ENCODE measurements at places on chromosomes 11 and 22.
A peak's percentile ranks its signal among the peaks of the same experiment; 100 is the strongest.

DNA sequence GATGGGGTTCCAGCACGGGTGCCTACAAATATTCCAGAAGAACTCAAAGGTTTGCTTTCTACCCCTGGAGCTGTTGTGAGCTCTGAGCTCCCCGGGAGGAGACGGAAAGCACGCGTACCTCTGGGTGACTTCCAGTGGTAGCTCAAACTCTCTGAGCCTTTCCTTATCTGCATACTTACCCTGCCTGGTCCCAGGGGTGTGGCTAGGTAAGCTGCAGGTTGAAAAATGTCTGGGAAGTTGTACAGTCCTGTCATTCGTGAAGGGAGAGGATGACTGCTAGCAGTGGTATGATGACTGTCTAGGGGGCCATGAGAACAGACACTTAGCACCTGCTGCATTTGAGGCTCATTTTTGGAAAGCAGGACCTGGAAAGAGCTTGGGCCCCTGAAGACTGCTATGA, 111.5 kb downstream of the DSCAML1 start:
- DNase-seq = no peak

- peak; percentile 92 for DNase-seq
Observed at GRCh38 chr11:65540290-65541092, 15.6 kb downstream of the SCYL1 start.

GRCh38 chr11:5808500-5809121, at the start of gene OR52N2:
TSS of gene OR52N2 (plus strand) at chr11:5808924. CDS start at chr11:5820336, 11,412 bp downstream.
- DNase-seq = peak; percentile 78

DNA sequence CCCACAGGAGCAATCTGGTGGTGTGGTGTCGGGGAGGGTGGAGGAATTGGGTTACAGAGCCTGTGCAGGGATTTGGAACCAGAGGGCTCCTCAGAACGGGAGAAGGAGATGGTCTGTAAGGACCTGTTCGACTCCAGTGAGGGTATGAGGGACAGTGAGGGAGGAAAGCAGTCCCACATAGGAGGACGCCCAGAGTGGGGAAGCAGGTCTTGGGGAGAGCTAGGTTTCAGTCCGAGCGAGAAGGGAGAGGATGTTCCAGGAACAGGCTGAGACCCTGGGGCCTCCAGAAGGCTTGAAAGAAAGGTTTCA, 32.0 kb upstream of the GNAZ start:
- DNase-seq = no peak

GRCh38 chr11:132898676-132899075, 633.6 kb downstream of the OPCML start:
- DNase-seq = no peak

- DNase-seq = no peak
Observed at GRCh38 chr11:3016861-3017260, 24.7 kb upstream of the NAP1L4 start.

GRCh38 chr11:121350314-121351082, 57.9 kb downstream of the SC5D start:
- DNase-seq = no peak

GRCh38 chr22:39142088-39142680, 10.3 kb downstream of the CBX7 start:
- peak; percentile 26 for DNase-seq

GRCh38 chr11:86172894-86173293, 71.7 kb upstream of the EED start:
- peak; percentile 58 for DNase-seq

- DNase-seq = no peak
Observed at GRCh38 chr11:56103210-56103737, at the start of gene OR8H2. TSS of gene OR8H2 (plus strand) at chr11:56103687. CDS start at chr11:56105043, 1,356 bp downstream.

DNA sequence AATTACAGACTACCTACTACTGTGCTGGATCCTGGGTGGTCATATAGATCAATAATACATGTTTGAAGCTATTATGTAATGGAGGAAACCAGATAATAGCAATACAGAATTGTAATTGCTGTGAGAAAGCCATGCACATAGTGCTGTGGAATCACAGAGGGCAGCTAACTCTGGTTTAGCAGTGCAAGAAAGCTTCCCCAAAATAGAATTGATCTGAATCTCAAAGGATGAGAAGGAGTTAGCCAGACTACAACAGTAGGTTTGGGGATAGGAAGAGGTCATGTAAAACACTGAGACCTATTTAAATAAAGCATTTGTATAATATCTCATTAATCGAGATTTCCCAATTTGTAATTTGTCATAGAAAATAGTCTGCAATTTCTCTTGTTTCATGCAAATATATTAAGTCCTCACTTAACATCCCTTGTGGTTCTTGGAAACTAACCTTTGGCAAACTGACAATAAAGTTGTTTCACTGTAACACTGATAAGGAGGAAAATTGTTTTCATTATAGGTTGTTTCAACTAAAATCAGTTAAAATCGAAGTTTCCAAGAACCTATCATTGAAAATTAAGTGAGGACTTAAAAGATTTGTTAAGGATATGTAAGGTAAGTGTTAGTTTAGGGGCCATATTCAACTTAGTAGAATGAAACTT, 7.6 kb downstream of the C11orf58 start:
- no peak for DNase-seq

DNA sequence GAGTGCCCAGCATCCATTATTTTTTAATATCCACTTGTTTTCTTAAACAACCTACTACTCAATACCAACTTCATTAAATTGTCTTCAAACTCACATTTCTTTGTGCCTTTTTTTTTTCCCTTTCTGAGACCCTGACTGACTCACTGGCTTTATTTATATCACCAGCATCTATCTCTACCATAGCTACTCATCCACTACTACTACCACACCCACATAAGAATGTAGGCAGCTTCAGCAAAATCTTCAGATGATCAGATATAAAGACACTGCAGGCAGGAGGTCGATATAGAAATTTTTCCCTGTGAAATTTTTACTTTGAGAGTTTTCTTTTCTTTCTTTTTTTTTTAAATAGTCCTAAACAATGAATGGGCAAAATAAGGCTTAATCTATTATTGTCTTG, 2.2 kb downstream of the OR56B1 start:
- DNase-seq = no peak

DNA sequence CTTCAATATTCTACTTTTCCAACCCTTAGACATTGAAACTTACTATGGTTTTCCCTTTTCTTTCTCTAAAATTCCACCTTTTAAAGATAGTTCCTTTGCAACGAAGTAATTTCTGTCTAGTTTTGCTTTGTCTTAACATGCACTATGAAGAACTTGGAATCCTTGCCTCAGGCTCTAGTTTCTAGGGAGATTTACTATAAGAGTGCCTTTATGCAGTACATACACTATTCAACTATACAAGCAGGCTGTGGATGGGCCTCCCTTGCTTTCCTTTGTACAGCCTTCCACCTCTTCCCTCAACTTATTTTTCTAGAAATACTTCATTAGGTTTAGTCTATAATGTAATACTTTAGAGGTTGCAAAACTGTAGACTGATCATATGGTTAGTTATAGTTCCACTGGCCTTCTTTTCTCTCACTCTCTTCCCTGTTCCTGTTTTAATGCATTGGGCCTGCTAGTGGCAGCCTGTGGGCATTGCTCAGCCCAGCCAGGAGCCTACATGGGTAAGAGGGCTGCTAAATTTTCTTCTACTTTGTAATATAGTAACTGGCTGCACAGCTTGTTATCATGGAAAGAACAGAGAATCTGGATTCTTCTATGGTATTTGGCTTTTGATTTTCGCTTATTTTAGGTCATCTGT, 100.2 kb downstream of the C11orf87 start:
- DNase-seq = no peak

DNA sequence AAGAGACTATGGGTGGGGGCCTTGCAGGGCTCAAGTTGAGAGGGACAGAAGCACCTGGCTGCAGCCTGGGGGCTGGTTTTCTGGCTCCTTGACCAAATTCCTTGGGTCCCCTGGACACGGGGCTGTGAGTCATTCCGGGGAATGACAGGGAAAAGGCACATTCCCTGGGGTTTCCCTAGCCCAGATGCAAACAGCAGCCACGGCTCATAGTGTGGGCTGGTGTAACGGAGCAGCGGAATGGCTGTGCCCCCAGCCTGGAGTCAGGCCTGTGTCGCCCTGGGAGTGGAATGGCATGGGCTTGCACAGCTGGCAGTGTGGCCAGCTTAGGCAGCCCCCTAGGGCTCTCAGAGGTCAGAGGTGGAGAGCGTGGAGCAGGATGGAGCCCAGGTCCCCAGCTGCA, 77.6 kb upstream of the KCNQ1OT1 start:
- DNase-seq = no peak

DNA sequence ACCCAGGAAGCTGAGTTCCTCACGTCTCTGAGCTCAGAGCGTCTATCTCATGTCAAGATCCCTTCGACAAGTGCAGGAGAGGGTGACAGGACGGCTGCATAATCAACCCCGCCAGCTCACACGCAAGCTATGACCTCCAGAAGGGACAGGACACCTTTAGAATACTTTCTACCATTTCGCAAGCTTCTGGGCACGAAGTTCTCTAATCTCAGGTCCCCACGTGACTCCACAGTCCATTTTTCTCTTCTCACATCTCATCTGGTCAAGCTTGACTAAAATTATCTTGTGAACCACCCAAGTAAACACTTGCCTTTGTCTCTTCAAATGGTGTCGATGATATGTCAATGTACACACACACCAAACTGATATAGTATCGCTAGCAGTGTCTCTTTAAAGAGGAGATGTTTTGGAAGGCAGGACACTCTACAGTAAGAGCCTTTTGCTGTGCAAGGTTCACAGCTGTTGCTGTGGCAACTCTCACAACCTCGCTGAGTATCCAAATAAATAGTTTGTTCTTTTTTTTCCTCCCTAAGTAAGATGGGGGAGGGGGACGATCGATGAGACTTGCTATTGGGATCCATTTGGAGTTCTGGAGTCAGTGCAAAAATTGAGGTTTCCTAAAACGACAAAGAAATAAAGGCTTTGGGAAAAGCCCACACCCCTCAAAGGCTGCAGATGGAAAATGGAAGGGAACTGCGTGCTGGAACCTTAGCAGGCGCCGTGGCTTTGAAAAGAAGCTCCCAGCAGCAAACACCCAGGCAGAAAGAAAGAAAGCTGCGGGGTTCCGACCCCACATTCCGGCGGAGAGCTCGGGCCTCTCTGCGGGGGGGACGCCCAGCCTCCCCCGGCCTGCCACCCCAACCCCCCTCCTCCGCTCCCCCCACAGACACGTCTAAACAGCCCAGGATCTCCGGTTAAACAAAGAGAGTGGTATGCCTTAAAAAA, 215.4 kb upstream of the UBASH3B start:
- DNase-seq = peak; percentile 51

- no peak for DNase-seq
Observed at GRCh38 chr22:22210375-22210774, 34.2 kb upstream of the VPREB1 start.

Measured in erythroblast (primary cell).